ENCODE measurements at places on chromosomes 1 and 21. TPM values are rescaled to one million over a fixed set of nuclear protein-coding genes. Genes with fewer than 3 reads are reported as not detected.

- ATAC-seq: no peak
Observed at GRCh38 chr1:66168467-66168887, 365.5 kb upstream of the SGIP1 start.

Gene COL9A2
- 0.64 TPM for total RNA-seq

- no peak for ATAC-seq
Observed at GRCh38 chr1:18645747-18646090, 15.1 kb downstream of the PAX7 start.

- no peak for ATAC-seq
Observed at GRCh38 chr1:42044346-42044745, 108.9 kb upstream of the GUCA2B start.

DNA sequence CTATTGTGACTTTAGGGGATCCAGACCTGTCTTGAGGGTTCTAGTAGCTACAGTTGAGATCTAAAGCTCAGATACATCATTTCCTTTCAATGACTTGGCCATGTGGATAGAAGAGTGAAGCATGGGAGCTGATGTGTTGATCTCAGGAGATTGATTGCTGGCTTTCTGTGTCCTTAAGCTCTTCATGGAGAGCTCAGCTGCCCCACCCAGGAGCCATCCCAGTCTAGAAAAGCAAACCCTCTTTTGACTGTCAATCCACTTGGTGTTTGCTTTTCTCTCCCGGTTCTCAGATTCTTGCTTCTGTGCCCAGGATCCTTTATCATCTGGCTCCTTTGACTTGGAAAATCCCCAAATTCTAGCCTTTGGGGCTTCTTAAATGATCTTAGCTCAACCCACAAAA is 87.2 kb downstream of the ATP1A1 start:
- no peak for ATAC-seq

Gene HPCAL4
- total RNA-seq: not detected

- ATAC-seq: no peak
Observed at GRCh38 chr21:28554660-28555475, 437.8 kb downstream of the LTN1 start.

DNA sequence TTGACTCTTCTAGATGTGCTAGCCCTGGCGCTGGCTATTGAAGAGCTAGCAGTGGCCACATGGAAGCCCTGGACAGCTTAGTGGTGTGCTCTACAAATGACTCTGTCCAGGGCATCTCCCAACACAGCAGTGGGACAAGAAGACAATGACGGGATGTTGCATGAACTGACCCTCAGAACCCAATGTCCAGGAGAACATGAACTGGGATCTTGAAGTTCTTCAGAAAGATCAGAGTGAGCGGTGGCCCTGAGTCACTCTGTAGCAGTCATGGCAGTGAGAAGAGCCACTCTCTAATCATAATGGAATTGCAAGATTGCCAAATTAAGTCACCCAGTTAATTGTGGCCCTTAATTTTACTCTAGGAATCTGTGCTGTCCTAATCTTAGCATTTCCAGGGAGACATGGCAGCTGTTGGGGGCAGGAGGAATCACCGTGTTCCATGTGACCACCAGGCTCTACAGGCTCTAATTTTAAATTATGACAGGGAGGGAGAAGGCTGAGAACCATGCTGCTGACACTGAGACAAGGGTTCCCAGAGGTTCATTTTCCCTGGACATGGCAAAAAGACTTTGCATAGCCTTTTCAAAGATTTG is 10.2 kb upstream of the OBSCN start:
- ATAC-seq: no peak

Gene OR2W3
- total RNA-seq: not detected

Gene PSEN2
- 6.9 TPM for total RNA-seq

DNA sequence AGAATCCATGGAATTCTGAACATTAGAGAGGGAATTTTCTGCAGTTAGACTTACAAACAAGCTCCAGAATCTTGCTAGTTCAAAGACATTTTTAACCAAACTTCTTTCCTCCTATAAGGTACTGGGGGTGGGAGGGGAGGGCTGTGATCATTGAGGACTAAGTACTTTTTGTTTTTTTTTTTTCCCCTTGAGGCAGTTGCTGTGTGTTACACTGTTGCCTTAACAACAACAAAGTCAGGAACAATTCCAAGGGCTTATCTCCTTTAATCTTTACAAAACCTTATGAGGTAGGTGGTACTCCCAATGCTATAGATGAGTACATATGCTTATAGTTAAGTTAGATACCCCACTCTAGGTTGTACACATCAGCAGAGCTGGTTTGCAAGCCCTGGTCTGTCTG is 62.9 kb downstream of the PPP1R12B start:
- no peak for ATAC-seq

DNA sequence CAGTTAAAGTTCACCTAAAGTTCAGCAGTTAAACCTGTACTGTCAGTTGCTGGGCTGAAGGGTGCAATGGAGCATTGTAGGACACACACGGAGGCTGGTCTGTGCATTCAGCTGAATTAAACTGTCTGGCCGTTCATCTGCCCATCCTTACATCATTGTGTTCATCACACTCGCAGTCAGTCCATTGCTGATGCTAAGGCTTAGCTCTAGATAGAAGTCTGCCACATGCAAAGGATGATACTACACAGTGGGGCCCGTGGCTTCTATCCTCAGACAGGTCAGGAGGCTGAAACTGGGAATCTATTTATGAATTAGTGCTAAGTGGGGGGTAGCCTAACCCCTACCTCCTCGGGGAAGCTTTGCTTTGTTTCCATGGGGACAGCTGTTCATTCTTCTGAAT is 60.4 kb downstream of the CNIH3 start:
- ATAC-seq: no peak

Data from esophagus mucosa (tissue), 1 donor.